ENCODE measurements at places on chromosomes 12 and 14.

DNA sequence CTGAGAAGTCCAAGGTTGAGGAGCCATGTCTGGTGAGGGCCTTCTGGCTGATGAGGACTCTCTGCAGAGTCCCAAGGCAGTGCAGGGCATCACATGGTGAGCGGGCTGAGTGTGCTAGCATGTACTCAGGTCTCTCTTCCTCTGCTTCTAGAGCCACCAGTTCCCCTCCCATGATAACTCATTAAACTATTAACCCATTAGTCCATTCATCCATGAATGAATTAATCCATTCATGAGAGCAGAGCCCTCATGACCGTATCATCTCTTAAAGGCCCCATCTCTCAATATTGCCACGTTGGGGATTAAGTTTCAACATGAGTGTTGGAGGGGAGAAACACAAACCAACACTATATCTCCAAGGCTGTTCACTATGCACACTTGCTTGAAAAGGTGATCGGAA is 83.7 kb downstream of the TMEM30B start:
- no peak for DNase-seq

- no peak for DNase-seq
Observed at GRCh38 chr14:71354142-71354541, 446.9 kb downstream of the PCNX1 start.

GRCh38 chr14:37223947-37224474 is 26.3 kb downstream of the MIPOL1 start:
- no peak for DNase-seq

DNA sequence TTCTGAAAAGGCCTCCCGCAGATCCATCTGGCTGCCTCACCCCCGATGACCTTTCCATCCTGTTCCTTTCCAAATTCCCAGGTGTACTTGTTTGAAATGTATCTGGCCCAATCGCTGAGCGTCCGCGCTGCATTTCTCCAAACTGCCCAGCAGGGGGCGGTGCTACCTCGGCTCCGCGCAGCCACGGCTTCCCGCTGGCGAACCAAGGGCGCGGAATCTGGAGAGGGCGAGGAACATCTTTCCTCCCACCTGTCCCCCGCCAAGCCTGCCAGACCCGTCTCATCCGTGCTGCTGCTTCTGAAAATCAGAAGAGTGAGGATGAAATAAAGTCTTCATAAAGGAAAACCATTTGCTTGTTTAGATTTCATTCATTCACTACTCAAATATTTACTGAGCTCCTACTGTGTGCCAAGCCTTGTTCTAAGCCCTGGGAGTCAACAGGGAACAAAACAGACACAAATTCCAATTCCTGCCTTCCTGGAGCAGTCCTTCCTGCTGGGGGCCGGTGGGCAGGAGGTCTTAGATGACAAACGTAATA is 16.8 kb upstream of the MYL2 start:
- DNase-seq, result peak; percentile 18

GRCh38 chr12:120971299-120972180 is 6.8 kb upstream of the HNF1A start:
- DNase-seq, result peak; percentile 52

DNA sequence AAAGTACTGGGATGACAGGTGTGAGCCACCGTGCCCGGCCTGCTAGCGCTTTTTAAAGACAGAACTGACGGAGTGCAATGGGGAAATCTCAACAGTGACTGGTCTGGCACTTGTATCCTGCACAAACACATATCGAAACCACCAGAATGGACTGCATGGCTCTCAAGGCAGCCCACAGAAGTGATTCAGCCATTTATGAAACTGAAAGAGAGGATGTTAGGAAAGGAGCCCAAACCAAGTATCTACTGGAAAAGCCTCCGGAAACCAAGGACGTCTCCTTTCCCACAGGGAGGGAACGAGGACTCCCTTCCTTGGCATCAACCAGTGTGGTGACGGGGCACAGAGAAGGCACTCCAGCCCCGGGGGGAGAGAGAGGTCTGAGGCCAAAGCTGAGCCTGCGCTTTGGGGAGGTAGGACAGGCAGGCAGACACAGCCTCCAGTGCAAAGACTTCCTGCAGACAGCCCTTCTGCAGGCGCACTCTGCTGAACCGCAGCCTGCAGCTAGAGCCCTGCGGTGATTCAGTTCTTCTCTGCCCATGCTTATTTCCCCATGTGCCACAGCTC is 16.5 kb downstream of the SLC15A4 start:
- no peak for DNase-seq

- no peak for DNase-seq
Observed at GRCh38 chr12:62718762-62719426, 216.1 kb downstream of the PPM1H start.

- DNase-seq, result no peak
Observed at GRCh38 chr14:63922696-63923421, 70.1 kb downstream of the SYNE2 start.

DNA sequence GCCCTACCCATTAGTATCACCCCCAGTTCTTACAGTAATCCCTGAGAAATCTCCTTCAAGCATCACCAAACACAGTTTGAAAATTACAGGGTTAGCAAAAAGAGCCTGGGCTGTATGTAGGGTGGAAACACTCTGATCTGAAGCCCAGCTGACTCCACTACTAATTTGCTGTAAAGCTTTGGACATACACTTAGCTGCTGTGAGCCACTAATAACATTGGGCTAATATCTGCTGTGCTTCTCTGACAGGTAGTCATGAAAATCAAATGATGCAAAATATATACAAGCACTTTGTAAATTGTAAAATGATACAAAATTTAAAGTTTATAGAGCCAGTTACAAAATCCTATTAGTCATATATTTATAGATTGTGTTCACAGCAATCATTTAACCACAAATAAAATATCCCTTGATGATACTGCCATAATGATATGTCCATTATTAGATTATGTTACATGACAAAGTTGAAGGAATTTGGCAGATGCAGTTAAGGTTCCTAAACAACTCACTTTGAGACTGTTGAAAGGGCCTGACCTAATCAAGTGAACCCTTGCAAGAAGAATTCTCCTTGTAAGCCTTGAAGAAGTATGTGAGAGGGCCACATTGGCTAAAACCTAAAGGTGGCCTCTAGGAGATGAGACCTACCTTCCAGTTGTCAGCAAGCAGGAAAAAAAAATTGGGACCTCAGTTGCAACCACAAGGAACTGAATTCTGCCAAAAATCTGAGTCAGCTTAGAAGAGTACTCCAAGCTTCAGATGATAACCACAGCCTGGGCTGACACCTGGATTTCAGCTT is 19.0 kb downstream of the TWF1 start:
- no peak for DNase-seq

DNA sequence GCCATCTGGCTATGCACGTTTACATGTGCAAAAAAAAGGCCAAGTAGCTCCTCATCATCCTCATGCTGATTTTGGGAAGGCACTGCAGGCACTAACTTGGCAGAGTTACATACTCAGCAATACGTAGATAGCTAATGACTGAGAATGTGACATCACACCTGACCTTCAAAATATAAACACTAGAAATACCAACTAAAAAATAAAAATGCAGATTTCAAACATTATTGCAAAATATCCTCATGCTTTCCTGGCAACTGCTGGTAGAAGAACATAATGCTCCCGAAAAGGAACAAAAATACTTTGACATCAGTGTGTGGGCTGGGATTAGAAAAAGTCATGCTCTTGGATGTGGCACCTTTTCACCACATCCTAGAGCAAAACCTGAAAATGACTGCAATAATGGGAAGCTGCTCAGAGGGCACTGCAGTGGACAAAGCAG is 153.2 kb upstream of the ABCD2 start:
- peak; percentile 3 for DNase-seq

DNA sequence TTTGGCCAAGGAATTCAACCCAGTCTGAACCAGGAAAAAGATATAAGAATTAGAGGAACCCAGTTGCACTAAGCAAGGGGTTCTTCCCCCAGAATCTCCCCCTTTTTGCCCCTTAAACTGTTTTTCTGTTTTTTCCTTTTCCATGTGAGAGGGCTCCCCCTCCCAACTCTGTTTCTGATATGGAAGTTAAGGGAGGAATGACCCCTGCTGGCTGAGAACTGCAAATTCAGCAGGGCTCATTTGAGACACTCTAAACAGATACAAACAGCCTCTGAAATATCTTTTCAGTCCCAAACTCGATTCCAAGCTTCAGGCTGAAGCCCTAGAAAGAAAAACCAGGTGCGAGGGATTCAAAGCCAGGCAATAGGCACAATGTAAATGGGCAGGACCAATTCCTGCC is 132.7 kb downstream of the SLC41A2 start:
- no peak for DNase-seq

DNA sequence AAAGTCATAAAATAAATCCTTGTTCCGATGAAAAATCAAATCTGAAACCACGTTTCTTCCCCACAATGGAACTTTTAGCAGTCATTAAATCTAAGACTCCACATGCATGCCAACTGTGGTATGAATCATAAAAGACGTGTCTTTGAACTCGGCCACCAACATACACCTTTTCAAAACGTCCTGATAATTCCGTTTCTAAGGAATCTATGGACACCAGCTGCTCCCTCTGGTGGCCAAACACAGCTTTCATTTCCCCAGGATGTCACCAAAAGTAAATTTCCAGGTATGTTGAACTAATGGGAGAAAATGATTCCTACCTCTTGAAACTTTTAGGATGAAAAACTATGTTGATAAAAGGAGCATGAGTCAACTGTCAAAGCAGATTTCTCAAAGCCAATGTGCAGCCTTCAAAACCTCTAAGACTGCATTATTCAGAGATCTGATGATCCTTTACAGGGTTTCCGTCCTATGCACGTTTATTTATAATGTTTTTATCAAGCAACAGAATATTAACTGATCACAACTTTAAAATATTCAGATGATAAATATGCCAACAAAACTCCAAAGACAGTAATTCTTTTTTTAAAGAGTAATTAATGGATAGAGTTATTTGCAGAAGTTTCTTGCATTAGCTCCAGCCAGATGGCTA is 96.2 kb downstream of the CIT start:
- peak; percentile 44 for DNase-seq

DNA sequence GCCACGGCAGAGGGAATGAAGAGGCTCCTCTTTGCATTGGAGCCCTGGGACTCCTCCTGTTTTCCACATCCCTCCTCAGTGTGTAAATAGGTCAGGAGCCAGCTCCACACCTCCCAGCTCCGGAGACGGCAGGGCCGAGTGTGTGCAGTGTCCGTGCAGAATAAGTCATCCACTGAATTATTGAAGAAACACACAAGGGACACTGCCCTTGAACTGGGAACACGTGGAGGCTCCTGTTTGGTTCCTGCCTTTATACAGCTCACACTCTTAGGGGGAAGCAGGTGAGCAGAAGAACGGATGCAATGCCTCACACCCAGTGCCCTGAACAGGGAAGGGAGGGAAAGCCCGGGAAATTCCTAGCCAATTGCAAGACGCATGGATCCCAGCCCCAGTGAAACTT is 10.4 kb upstream of the FZD10 start:
- no peak for DNase-seq

GRCh38 chr14:68587931-68588330 is 204.9 kb downstream of the ZFP36L1 start:
- DNase-seq, result peak; percentile 83

DNA sequence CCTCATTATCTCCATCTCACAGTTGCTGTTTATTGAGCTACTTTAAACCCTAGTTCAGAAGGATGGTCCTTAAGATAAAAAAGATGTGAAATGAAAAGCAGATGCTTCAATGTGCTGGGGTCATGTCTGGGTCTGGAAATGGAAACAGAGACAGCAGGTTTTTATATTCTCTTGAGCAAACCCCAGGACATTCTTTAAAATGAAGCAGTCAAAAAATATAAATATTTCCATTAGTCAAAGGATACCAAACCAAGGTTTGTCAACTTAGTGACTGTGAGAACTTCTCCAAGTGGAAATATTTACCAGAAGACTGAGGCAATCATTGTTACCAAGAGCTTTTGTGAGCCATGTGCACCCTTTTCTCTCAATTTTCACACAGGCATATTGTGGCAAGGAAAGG is 102.5 kb upstream of the DIO2 start:
- DNase-seq, result no peak

- no peak for DNase-seq
Observed at GRCh38 chr12:11798856-11799501, 149.5 kb downstream of the ETV6 start.

GRCh38 chr12:95848575-95849388 is 10.0 kb upstream of the SNRPF start:
- DNase-seq, result peak; percentile 23

DNA sequence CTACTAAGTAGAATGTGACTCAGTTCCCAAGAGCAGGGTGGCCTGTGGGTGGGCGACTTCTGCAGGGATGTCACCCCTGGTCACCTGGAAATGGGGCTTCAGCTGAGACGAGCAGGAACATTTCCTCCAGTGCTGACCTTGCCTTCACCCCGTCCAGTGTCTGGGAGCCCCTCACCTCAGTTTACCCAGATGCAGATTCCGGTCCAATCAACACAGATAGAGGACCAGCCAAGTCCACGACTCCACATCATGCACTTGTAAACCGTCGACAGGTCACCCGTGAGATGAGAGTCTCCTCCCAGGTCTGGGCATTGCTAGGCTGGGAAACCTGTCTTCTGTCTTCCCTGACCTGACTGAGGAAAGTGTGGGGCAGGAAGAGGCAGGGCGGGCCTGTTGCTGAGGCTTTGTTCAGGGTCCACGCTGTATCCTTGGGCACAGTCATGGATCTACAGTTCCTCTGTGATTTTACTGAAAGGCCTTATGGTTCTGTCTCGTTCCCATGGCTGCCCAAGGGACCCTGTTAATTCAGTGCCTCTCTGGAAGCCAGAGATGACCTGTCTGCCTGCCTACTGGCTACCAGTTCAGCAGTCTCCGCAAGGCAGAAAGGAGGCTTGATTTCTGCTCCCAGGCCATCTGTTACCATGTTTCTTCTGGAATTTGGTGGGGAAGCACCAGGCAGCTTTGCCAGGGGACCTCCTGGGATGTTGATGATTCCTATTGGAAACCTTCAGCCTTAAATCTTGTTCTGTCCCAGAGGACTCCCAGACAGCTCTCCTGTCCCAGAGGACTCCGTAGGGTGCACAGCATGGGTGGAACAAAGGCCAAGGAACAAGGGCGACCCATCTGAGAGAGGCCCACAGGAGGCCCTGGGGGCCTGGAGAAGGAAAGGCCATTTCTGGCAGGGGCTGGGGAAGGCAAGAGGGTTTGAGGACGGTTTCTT is 288.5 kb upstream of the RTL1 start:
- DNase-seq, result no peak

GRCh38 chr12:27361372-27361771 is 28.7 kb downstream of the BMAL2 start:
- DNase-seq, result no peak

GRCh38 chr14:65301862-65302539 is 110.5 kb upstream of the FUT8 start:
- no peak for DNase-seq

- no peak for DNase-seq
Observed at GRCh38 chr14:83416476-83416875, 1882.8 kb upstream of the SEL1L start.

GRCh38 chr12:55885113-55885512 is 42.4 kb upstream of the MMP19 start:
- DNase-seq, result no peak
